ENCODE measurements at places on chromosomes 13 and 19.

DNA sequence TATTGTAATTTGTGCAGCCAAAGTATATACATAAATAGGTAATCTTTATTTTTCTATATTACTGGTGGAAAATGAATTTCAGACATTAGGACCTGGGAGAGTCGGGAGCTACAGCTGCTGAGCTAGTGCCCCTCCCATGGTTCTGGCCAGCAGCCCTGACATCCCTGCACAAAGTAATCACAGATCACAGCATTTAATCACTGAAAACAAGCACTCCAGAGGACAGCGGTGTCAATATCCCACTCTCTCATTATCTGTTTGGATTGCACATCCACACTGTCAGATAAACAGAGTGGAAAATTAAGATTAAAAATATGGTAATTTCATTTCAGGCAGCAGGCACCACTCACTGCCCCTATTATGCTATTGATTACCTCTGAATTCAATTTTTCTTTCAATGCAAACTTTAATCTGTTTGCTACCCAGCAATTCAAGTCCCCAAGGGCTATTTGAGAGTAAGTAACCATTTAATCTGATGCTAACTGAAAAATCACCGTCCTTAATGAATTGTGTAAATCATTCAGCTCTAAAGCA, 254.1 kb upstream of the SOX21 start:
- no peak for DNase-seq

DNA sequence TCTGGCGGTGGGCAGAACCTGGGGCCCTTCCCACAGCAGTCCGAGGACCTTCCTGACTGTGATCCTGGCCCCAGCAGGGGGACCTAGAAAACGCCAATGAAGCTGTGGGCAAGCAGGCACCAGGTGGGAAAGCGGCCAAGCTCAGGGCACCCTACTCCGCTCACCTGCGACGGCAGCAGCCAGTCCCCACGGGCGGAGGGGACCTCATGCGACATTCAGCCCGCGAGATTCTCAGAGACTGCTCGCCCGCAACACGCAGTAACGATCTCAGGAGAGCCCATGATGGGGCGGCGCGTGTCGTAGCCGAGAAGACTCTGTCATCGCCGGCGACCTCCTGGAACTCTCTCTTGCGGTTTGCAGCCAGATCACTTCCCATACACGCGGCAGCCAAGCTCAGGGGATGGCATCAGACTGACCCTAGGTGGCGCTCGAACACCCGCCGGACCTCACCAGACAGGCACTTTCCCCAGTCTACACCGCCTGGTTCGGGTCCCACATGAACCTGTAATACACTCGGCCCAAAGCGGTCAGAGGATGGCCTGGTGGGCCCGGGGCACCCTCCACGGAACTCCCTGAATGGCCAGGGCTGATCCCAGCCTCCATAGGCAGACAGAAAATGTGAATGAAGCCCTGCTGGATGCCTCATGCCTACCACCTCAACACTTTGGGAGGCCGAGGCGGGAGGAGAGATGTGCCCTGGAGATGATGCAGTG, 26.5 kb downstream of the MAN2B1 start:
- peak; percentile 79 for DNase-seq

DNA sequence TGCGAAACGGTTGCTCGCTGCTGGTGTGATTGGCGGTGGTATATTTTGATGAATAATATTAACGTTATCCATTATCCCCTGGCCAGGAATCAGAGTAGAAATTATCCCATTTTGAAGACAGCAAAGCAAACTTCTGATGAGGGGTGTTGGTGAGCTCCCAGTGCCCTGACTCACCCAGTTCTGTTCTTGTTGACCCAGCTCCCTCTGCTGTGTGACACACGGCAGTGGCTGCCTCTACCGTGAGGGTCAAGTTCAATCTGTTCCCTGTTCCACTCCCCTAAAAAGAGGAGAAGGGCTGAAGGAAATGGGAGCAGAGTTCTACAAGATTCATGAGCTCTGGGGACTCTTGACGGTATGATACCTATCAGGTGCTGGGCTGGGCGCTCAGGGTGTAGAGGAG, 2.0 kb downstream of the CAMSAP3 start:
- DNase-seq = no peak

GRCh38 chr19:489418-490196, 6.7 kb upstream of the MADCAM1 start:
- no peak for DNase-seq

- peak; percentile 61 for DNase-seq
Observed at GRCh38 chr13:25286308-25286968, 850 bp downstream of the MTMR6 start.

DNA sequence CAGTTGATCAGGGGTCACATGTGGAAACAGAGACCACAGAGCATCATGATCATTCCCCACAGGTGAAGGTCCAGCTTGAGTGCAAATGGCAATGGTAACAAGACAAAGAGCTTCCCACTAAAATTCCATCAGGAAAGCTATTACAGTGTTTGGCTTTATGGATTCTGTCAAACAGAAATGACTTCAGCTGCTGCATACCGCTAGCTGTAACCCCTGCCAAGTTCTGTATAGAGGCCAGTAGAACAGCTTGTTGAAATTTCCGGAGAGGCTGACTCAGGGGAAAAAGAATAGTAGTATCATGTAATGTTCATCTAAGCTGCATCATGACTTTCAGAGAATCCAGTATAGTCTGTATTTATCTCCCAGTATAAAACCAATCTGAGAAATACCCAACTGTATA, 1704.7 kb downstream of the SLITRK5 start:
- DNase-seq = no peak

GRCh38 chr13:42064259-42064658, 15.8 kb downstream of the DGKH start:
- no peak for DNase-seq

DNA sequence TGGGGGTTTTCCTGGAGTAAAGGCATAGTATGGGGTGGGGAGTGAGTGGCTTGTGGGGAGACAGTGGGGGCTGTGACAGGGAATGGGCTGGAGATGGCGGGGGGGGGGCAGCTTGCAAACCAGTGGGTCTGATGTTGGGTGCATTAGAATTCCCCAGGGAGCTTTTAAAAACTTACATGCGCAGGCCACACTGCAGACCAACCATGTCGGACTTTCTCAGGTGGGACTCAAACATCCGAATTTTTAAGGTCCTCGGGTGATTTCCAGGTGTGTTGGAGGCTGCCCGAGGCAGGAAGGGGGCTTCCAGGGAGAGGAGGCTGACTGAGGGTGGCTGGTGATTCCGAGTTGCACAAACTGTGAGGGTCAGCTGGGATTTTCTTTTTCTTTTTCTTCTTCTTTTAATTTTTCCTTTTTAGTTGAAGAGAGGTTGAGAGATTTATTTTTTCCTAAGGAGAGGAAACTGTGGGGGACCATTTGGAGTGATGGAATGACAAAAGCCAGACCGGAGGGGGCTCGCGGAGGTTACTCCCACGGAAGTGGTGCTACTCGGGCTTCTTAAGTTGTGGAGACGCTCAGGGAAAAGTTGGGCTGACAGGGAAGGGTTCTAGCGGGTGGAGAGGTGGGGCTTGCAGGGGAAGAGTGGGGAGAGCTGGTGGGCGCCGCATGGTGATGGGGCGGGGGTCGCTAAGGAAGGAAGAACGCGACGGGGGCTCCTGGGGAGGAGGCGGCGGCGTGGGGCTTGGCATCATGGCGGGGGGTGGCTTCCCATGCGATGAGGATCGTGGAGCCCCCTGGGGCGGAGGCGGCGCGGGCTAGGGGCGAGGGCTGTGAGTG, 997 bp upstream of the CACNG8 start:
- no peak for DNase-seq

GRCh38 chr13:80055847-80056246, 285.1 kb downstream of the SPRY2 start:
- no peak for DNase-seq

DNA sequence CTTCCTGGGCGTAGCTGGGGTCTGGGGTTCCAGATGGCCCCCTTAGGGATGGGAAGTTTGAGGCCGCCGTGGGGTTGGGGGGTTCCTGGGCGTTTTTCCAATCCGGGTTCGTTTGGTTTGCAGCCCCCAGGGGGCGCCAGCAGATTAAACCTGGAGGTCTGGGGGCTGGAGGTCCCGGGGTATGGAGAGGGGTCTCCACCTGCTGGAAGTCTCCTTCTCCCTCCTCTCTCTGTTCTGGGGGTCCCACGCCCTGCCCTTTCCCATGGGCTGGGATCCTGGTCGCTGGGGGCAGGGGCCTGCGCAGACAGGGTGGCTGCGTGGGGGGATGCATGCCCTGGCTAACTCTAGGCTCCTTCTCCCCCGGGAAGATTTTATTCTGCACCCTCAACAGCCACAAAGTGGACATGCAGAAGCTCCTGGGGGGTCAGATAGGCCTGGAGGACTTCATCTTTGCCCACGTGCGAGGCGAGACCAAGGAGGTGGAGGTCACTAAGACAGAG, 899 bp downstream of the GIPC3 start:
- DNase-seq = no peak

DNA sequence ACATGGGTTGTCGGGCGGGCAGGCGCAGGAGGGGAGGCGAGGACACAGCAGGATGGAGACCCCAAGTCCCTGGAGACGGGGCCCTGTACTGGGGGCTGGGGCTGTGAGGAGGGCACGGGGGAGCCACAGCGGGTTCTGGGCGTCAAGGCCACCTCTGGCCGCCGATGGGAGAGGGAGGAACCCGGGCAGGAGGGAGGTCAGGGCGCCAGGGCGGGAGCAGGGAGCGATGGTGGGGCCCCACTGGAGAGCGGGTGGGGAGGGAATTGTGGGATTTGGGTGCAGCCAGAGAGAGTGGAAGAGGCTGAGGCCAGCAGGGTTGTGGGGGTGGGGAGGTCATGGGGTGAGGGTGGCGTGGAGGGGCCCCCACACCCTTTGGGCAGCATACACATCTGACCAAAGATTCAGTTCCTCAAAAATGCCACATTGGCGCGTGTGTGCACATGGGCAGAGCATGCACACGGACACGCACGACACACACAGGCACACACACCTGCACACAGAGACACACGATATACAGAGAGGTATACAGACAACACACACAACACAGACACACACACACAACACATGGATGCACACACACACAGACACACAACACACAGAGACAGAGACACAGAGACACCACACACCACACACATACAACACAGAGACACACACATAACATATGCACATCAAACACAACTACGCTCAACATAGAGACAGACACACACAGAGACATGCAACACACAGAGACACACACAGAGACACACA, 54.9 kb downstream of the AP1M1 start:
- DNase-seq = peak; percentile 35

DNA sequence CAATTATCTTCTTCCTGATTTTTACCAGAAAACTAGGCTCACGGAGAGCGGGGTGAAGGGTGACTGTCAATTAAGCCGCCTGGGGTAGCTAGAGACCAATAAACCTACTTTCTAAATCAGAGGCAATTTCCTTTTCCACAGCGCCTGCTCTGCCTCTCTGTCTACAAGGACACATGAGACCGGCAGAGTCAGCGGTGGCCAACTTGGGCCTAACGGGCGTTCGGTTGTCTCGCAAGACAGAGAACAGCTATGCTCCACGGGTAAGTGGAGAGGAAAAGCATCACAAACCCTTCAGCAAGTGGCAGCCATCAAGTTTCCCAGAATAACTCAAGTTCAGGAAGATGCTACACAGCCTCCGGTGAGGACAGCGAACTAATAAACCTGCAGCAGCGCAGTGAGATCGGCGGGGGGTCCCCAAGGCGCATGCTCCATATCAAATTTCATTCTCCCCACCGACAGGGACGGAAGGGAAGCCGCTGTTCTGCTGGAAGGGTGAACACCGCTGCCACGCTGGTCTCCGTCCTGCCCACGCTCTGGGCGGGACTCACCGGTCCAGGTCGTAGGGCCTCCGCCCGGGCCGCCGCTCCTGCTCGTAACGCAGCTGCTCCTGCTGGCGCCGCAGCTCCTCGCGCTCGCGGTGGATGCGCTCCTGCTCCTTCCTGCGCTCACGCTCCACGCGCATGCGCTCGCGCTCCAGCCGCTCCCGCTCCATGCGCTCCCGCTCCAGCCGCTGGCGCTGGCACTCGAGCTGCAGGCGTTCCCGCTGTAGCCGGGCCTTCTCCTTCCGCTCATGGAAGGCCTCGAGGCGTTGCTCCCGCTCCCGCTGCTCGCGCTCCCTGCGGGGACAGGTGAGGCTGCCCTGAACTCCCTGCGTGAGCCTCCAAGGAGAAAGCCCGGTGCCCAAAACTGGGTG, 25.8 kb upstream of the TINCR start:
- no peak for DNase-seq

DNA sequence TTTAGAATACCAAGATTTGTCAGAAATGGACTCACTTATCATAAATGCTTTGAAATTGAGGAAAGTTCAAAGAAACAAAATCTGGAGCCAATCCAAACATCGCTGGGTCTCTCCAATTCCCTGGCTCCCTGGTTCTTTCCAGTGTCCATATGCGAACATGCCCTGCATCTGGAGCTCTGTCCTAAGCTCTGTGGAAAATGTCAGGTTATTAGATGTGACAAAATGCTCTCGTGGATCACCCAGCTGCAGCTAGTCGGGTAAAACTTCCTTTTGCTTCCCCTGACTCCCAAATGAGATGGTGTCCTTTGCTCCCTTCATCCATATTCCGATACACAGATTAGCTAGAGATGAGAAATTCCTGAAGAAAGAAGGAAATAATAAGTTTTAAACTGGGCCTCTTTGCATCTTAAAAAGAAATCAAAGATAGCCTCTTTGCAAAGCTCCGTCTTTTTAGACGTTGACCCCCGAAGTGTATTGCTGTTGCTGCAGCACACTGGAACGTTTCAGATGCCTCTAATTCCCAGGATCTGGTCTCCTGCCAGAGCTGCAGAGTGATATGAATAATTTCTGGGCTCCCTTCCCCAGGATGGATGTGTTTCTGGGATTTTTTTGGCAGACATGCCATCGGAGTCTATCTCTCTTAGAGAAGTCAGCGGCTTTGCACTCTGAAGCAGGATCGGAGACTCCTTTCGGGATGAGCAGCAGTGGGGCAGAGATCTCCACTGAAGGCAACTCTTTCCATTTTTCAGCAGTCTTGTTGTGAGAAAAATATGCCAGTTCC, 102.9 kb downstream of the TEX26 start:
- peak; percentile 45 for DNase-seq

DNA sequence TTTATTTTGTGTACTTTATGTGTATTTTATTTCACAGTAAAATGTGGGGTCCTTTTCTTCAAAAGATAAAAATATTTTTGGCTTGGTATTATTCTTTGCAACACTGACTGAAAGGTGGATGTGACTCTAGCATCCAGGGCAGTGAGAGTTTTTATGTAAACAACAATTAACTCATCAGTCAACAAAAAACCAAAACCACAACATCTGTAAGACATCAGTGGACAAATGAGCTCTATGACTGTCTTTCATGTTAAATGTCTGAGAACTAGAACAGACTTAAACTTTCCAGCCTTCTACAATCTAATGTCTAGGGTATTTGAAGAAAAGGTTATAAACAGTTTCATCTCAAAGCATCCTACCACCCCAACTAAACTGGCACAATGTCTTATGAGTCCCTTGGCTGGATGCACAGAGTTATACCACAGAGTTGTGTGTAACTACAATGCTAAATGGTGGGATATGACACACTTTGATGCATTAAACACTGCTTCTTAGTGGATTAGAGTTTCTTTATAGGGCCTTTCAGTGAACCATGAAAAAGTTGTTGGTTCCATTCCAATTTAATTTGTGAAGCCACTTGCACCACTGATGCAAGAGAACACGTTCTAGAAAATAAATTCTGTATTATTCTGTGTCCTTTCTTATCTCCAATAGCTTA, 544.2 kb upstream of the KLF12 start:
- DNase-seq = no peak
